ENCODE measurements at places on chromosomes 16 and 17.

DNA sequence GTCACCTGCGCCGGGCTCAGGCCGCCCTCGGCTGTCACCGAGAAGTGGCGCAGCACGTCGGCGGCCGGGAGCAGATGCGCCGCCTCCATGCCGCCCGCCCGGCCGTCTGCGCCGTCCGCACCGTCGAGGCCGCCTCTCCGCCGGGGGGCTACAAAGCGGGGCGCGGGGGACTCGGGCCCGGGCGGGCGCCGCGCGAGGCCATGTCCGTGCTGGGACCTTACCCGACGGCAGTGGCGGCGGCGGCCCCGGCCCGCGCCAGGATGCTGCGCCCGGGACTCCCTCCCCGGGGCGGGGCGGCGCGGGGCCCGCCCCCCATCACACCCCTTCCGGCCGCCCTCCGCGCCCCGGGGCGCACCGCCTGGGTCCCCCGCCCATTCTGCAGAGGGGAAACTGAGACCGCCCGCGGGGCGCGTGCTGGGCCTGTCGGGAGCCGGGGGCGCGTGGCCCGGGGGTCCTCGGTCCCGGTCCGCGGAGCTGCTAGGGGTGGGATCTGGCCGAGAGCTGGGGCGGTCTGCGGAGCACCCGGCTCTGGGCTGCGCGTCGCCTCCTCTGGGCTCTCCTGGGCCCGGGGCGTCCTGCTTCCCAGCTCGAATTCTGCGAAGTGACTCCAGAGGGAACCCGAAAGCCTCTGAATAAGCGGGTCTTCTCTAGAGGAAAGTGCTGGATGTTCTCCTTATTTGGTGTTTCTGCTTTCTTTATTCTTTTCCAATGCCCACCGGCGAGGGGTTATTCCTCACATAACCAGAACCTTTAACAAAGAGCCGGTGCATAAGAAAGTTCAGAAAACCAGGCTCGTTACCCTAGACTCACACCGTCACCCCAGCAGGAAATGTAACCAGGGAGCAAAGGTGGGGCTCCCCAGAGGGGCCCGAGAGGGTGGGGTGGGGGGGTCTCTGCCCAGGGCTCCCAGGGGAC lies at the start of gene ATP2A3:
TSS of gene ATP2A3 (minus strand) at position 235 of the 915 bp plus-strand sequence. CDS start at position 89, 146 bp downstream.
- H3K4me1 ChIP-seq, result no peaks in the 10 kb centered on the region
- no peak within 1 kb of the TSS for H3K27ac ChIP-seq
- peak within 1 kb of the TSS; percentile 33 for H3K4me3 ChIP-seq
- H3K36me3 ChIP-seq, result no peaks in the 10 kb centered on the region

GRCh38 chr17:56761387-56761786 lies 72.3 kb downstream of the C17orf67 start:
- H3K4me3 ChIP-seq, result no peak overlapping the region
- no peak overlapping the region for H3K27ac ChIP-seq
- no peaks in the 10 kb centered on the region for H3K36me3 ChIP-seq
- H3K4me1 ChIP-seq, result no peaks in the 10 kb centered on the region
- H3K27me3 ChIP-seq, result no peaks in the 10 kb centered on the region

DNA sequence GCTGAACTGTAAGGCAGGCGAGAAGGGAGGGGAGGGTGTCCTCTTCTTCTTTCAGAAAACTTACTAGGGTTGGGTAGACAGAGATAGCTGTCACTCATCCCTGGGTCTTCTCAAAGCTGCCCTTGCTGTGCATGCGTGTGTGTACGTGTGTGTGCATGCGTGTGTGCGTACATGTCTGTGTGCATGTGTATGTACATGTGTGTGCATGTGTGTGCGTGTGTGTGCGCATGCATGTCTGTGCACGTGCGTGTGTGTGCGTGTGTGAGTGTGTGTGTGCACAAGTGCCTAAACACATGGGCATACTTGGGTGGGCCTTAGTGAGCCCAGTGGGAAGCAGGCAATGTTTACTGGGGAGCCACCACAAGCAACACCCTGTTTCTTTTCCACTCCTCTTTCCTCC lies 154.8 kb upstream of the TNRC6C start:
- no peak overlapping the region for H3K4me3 ChIP-seq
- no peaks in the 10 kb centered on the region for H3K27me3 ChIP-seq
- no peaks in the 10 kb centered on the region for H3K36me3 ChIP-seq
- no peak for DNase-seq

- H3K27ac ChIP-seq, result no peak overlapping the region
- DNase-seq, result no peak
- no peaks in the 10 kb centered on the region for H3K36me3 ChIP-seq
- H3K4me3 ChIP-seq, result no peak overlapping the region
- H3K4me1 ChIP-seq, result no peaks in the 10 kb centered on the region
Measured at GRCh38 chr16:25038239-25038954, 23.2 kb upstream of the ARHGAP17 start.

DNA sequence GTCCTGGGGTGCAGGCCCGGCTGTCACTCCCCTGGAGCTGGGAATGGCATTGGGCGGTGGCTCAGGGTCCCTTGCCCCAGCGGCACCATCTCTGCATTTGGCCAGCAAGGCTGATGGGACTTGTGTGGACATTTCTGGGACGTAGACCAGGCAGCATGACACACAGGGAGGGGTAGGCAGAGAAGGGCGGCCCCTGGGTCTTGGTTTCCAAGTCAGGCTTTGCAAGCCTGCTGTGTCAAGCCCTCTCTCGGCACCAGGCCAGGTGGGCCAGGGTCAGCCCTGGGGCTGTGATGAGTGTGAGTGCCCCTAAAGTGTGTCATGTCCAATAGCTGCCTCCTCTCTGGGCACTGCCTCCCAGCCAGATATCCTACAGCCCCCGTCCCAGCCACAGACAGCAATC lies 335.2 kb downstream of the SEC14L1 start:
- no peaks in the 10 kb centered on the region for H3K36me3 ChIP-seq
- peaks cover 28% of the 10 kb centered on the region for H3K4me1 ChIP-seq
- DNase-seq, result no peak
- no peaks in the 10 kb centered on the region for H3K27me3 ChIP-seq
- H3K27ac ChIP-seq, result no peak overlapping the region

- H3K4me3 ChIP-seq, result no peak overlapping the region
- H3K27ac ChIP-seq, result no peak overlapping the region
- no peaks in the 10 kb centered on the region for H3K27me3 ChIP-seq
- H3K4me1 ChIP-seq, result no peaks in the 10 kb centered on the region
Measured at GRCh38 chr17:69900829-69901228, 174.2 kb upstream of the KCNJ16 start.

DNA sequence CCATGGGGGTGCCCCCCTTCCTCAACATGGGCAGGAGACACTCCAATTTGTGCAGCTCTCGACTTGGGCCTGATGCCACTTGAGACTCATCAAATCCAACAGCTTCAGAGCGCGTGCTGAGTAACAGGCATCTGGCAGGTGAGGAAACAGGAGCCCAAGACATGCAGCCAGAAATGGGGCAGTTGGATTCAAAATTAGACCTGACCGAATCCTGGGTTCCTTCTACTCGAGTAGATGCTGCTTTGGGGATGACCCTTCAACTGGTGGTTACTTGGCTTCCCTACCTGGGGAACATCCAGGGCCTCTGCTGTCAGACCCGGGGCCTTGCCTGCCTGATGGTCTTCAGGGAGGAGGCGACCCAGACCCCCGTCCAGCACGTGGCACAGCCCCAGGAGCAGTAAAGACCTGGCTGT lies 488 bp upstream of the NTN3 start:
- no peaks in the 10 kb centered on the region for H3K36me3 ChIP-seq
- peaks cover 23% of the 10 kb centered on the region for H3K4me1 ChIP-seq
- no peak overlapping the region for H3K27ac ChIP-seq
- H3K27me3 ChIP-seq, result peaks cover 17% of the 10 kb centered on the region

DNA sequence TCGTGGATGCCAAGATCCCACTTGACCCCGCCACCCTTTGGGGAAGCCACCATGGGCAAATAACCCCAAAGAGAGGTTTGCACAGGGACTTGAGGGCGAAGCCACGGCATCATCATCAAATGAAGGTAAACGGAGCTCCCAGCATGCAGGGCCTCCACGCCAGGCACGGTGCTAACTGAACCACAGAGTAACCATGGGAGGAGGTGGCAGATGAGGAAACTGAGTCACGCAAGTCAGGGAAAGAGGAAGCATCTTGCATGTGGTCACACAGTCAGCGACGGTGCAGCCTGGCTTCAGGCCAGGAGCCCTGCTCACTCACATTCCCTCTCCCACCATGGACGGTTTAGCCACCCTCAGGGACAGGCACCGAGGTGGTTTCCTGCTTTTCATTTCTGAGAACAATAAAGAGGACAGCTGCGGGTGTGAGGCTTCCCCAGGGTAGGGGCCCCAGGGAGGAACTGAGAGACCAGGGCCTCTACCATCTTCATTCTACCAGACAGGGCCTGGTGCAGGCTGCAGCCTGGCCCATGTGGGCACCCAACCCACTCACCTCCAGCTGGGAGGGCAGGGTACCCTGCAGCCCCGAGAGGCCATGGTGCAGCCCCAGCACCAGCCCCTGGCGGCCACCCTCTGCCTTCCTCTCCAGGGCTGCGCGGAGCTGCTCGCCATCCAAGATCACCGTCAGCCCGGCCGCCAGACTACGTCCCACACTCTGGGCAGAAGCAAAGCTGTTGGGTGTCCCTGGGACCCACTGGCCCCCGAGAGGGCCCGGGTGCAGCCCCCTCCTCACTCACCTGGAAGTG lies 78.3 kb downstream of the RMI2 start:
- H3K36me3 ChIP-seq, result no peaks in the 10 kb centered on the region
- H3K27me3 ChIP-seq, result no peaks in the 10 kb centered on the region
- H3K27ac ChIP-seq, result no peak overlapping the region
- H3K4me1 ChIP-seq, result no peaks in the 10 kb centered on the region
- DNase-seq, result no peak

DNA sequence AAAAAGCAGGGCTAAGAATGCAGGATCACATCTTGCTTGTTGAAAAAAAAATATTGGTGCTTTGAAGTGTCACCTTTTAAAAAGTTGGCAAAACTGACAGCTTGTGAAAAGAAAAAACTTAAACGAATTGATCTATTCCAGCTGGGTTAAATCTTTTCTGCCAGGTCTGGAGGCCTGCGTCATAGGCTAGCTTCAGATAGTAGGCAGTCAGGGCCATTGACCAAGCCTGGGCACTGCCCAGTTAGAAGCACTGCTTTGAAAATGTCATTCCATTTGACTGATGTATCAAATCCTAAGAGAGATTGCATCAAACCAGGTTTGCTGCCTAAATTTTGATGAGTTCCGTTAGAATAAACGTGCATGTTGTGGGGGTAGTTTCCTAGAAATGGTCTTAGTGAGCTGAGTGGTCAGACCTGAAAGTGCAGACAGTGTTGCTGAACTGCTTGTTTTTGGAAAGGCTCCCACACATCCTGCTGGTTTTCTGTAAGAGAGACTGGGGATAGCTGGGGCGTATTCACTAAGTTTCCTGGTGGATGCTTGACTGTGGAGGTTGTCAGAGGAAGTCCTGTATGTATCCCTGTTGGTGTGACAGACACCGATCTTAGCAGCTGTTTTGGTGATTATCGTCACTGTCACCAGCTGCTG lies 38.8 kb downstream of the NUP88 start:
- H3K27ac ChIP-seq, result no peak overlapping the region
- H3K36me3 ChIP-seq, result peaks cover 31% of the 10 kb centered on the region
- no peak overlapping the region for H3K4me3 ChIP-seq
- H3K4me1 ChIP-seq, result no peaks in the 10 kb centered on the region

DNA sequence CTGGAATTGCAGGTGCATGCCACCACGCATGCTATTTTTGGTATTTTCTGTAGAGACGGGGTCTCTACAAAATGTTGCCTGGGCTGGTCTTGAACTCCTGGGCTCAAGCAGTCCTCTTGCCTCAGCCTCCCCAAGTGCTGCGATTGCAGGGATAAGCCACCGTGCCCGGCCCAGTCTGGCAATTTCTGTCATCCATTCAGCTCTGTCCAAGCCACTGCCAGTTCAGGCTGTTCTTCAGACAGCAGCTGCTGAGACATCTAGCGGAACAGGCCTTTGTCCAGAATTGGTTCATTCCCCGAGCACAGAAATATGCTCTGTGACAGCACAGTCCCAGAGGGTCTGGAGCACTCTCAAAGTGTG lies 5.4 kb downstream of the SLC47A1 start:
- H3K4me1 ChIP-seq, result no peaks in the 10 kb centered on the region
- H3K4me3 ChIP-seq, result no peak overlapping the region
- H3K36me3 ChIP-seq, result no peaks in the 10 kb centered on the region
- H3K27ac ChIP-seq, result no peak overlapping the region
- DNase-seq, result no peak
- H3K27me3 ChIP-seq, result peaks cover 8% of the 10 kb centered on the region

DNA sequence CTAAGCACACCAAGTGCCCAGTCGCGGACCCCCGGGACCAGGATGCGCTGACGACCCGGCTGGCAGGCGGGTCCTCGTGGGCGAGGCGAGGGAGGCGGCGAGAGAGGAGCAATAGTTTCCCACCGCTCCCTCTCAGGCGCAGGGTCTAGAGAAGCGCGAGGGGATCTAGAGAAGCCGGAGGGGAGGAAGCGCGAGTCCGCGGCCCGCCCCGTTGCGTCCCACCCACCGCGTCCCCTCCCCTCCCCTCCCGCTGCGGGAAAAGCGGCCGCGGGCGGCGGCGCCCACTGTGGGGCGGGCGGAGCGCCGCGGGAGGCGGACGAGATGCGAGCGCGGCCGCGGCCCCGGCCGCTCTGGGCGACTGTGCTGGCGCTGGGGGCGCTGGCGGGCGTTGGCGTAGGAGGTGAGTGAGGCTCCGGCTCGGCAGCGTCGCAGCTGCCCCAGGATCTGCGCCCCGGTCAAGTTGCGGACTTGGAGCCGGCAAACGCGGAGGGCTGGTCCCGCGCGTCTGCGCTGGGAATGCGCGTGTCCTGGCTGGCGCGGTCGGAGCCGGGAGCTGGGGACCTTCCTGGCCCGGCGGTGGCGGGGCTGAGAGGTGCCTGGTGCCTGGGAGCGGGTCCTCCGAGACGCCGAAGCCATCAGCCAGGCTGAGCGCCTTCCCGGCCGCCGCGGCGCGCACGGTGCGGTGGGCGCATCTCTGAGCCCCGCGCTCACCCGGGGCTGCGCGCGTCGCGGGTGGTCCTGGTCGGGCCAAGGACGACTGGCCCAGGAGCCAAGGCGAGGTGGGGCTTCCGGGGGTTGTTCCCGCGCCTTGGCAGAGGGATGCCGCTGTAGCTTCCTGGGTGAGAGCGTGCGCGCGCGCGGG lies at the start of gene ITGB3:
TSS of gene ITGB3 (plus strand) at position 287 of the 862 bp plus-strand sequence. CDS start at position 322, 35 bp downstream.
- no peak for DNase-seq
- H3K27me3 ChIP-seq, result peaks cover 12% of the 10 kb centered on the region
- H3K27ac ChIP-seq, result no peak within 1 kb of the TSS
- H3K4me1 ChIP-seq, result no peaks in the 10 kb centered on the region

DNA sequence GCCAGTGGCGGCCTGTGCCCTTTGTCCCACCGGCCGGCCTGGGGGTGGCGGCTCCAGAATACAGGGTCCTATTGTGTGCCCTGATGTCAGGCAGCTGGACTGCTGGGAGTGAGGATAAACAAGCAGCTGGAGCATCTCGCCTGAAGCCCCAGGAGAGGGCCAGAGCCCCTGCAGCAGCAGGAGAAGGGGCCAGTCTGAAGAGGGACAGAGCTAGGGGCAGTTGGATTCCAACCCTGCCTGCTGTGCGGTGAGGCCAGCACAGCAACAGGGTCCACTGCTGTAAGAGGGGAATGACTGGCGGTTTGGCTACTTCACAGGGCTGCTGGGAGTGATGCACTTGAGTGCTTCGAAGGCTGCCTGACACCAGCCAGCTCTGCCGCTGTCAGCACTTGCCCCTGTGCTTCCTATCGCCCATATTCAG lies 25.0 kb downstream of the RAB11FIP4 start:
- no peak overlapping the region for H3K4me3 ChIP-seq
- H3K27ac ChIP-seq, result no peak overlapping the region
- H3K36me3 ChIP-seq, result no peaks in the 10 kb centered on the region

Measured in iPS DF 6.9 (cell line).